ENCODE measurements at places on chromosomes 12 and 14. TPM values are rescaled to one million over a fixed set of nuclear protein-coding genes. Genes with fewer than 3 reads are reported as not detected.

The PRB2 gene
- not detected for total RNA-seq

The PMEL gene
- total RNA-seq, result 1.3 TPM

DNA sequence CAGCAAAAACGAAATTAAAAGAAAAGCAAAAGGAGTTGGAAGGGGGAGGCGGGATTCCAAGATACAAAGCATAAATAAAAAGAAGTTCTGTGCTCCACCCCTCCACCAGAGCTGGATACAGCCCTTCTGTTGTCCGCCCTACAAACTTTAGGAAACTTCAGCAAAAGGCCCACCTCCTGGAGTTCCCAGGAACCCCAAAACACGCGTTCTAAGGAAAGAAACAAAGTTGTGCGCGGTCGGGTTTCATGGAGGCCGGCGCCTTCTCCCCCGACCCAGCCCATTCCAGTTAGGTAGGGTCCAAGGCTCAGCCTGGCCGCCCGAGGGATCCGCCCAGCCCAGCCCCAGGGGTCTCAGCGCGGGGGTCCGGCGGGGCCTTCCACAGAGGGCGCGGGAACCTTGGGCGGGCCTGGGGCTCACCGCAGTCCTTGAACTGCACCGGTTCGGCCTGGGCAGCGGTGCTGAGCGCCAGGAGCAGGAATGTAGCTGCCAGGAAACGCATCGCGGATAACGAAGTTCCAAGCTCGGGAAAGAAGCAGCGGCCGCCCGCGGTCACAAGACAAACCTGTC is at the start of gene NPC2:
TSS of gene NPC2 (minus strand) at position 530 of the 567 bp plus-strand sequence. CDS start at position 499, 31 bp downstream.
- no peak for DNase-seq
- H3K36me3 ChIP-seq, result no peaks in the 10 kb centered on the region
- H3K4me1 ChIP-seq, result peaks cover 9% of the 10 kb centered on the region
- no peaks in the 10 kb centered on the region for H3K27me3 ChIP-seq

- peaks cover 6% of the 10 kb centered on the region for H3K4me1 ChIP-seq
Measured at GRCh38 chr14:100297320-100298300, 8.6 kb downstream of the SLC25A29 start.

The LPAR5 gene
- not detected for total RNA-seq

- no peaks in the 10 kb centered on the region for H3K27me3 ChIP-seq
- no peak overlapping the region for H3K27ac ChIP-seq
- no peaks in the 10 kb centered on the region for H3K36me3 ChIP-seq
- no peak overlapping the region for H3K4me3 ChIP-seq
Measured at GRCh38 chr12:105812366-105812765, 326.4 kb downstream of the NUAK1 start.

DNA sequence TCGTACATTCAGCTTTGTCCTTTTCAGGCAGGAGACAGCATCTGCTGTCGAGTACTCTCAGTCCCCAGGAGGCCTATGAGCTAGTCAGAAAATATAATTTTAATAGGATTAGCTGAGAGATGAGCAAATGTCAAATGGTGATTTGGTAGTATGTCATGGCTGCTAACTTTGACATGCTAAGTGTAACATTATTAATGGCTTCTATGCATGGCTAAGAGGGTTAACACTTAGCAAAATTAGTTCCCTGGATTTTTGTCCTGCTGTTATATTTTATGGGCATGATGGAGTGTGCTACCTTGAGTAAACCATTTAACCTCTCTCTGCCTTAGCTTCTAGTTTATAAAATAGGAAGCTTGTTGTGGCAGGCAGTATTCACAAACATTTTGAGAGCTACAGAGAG is 2.9 kb upstream of the PCNX1 start:
- no peak overlapping the region for H3K27ac ChIP-seq
- peaks cover 11% of the 10 kb centered on the region for H3K4me1 ChIP-seq
- no peak overlapping the region for H3K4me3 ChIP-seq
- no peak for DNase-seq
- no peaks in the 10 kb centered on the region for H3K27me3 ChIP-seq

GRCh38 chr14:100306998-100307765 is 938 bp upstream of the SLC25A29 start:
- peaks cover 10% of the 10 kb centered on the region for H3K4me1 ChIP-seq
- peak overlapping the region; percentile 96 for H3K4me3 ChIP-seq
- H3K27me3 ChIP-seq, result no peaks in the 10 kb centered on the region
- 0 out of 2 replicates have a peak, but pooled peaks cover 2% of the 10 kb centered on the region for H3K36me3 ChIP-seq

DNA sequence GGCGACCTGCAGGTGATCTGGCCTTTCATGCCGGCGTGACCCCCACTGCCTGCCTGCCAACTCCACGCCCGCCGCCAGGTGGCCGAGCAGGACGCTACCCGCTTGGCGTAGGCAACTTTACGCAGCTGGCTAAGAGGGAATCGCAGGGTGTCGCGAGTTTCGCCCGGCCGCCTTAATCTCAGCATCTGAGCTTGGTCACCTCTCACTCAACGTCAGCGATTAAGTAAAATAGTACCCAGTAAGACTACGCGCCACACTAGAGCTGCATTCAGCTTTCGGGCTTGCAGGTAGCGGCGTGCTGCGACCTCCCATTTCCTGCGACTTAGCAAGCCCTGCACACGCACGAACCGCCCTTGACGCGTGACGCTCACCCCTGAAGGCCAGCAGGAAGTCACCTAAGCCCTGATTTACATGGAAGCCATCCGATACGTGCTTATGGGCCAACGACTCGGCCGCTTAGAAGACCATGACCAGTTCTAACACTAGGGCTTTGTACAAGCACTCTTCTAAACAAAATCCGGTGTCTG is 33.2 kb downstream of the WBP11 start:
- no peaks in the 10 kb centered on the region for H3K4me1 ChIP-seq
- H3K4me3 ChIP-seq, result peak overlapping the region; percentile 64
- no peaks in the 10 kb centered on the region for H3K36me3 ChIP-seq
- peak; percentile 57 for DNase-seq
- H3K27me3 ChIP-seq, result no peaks in the 10 kb centered on the region
- H3K27ac ChIP-seq, result peak overlapping the region; percentile 86

DNA sequence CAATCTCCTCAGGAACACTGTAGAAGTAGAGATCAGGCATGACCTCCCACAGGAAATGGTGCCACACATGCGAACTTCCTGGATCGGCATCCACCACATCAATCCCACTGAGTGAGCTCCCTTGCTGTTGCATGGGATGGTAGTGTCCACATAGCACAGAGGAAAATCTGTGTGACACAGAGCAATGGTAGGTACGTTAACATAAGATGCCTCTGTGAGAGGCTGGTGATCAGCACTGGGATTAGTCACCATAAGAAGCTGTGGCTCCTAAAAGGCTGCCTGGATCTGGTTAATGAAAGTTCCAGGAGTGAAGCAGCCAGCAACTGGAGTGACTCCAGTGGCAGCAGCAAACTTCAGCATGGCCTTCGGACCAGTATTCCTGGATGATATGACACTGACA is 21.8 kb downstream of the WDHD1 start:
- no peak overlapping the region for H3K27ac ChIP-seq
- DNase-seq, result no peak
- H3K27me3 ChIP-seq, result no peaks in the 10 kb centered on the region
- no peak overlapping the region for H3K4me3 ChIP-seq
